ENCODE measurements at places on chromosomes 12 and 14.

DNA sequence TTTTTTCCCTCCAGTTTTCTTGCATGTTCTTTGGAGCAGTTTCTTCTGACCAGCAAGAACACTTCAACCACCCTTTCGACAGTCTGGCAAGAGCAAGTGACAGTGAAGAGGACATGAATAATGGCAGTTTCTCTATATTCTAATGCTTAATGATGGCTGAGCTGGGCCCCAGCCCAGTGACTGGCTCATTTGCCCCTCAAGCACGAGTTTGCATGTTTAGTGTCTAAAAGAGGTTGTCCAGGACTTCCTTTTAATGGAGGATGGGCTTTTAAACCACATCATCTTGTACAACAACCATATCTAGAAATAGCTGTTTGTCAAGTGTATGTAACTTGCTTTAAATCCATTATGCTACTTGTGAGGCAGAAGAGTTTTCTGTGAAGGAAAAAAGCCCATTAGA is 28.4 kb downstream of the RAD9B start:
- DNase-seq: no peak

- no peak for DNase-seq
Observed at GRCh38 chr12:47735649-47736048, 10.4 kb upstream of the ENDOU start.

- no peak for DNase-seq
Observed at GRCh38 chr12:5034603-5035002, 9.1 kb upstream of the KCNA5 start.

- DNase-seq: peak; percentile 79
Observed at GRCh38 chr12:122062832-122063693, 15.5 kb upstream of the MLXIP start.

- no peak for DNase-seq
Observed at GRCh38 chr12:124487834-124488165, 79.6 kb downstream of the NCOR2 start.

DNA sequence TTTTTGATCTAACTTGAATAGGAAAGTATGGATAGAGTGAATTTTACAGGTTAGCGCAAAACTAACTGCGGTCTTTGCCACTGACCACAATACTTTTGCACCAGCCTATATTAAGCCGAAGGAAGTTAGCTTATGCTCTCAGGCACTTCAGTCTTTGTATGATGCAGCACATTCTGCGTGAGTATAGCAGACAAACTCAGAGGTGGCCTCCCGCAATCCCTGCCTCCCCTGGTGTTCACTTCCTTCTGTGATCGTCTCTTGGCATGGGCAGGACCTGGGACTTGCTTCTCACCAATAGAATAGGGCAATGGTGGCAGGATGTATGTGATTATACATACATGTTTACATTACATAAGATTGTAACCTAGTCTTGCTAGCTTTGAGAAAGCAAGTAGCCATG is 10.3 kb upstream of the SLC6A13 start:
- DNase-seq: no peak

DNA sequence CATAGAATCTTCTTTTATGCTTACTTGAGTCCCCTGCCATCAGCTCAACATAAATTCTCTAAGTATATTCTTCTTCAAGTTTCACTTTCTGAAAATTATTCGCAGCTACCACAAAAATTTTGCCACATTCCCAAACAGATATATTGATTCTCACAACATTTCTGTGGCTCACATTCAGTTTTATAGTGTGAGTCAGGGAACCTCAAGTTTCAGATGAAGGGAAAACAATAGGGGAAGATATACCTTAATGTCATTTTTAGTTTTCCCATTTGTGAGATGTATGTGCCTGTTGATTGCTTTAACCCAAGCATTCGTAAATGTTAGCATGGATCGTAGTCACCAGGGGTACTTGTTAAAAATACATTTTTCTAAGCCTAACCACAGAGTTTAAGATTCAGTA is 465.8 kb downstream of the CCER1 start:
- DNase-seq: no peak

- no peak for DNase-seq
Observed at GRCh38 chr12:93115198-93115601, 186.1 kb upstream of the EEA1 start.

GRCh38 chr12:131711551-131712205 is 788 bp downstream of the SFSWAP start:
- DNase-seq: no peak

DNA sequence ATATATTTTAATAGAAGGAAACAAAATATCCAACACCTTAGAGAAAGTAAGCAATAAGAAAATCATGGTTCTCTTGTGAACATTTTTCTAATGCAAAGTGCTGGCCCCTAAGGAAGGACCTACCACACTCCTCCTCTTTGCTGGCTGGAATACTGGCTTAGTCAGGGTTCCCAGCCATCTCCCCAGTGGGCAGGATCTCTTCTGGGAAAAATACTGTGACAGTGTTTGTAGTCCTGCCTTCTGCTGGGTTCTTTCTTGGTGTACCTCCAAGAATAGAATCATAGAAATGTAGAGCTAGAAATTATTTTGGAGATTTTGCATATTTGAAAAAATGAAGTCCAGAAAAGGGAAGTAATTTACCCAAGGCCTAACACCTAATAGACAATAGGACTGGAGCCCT is 31.9 kb downstream of the KCNMB4 start:
- no peak for DNase-seq

DNA sequence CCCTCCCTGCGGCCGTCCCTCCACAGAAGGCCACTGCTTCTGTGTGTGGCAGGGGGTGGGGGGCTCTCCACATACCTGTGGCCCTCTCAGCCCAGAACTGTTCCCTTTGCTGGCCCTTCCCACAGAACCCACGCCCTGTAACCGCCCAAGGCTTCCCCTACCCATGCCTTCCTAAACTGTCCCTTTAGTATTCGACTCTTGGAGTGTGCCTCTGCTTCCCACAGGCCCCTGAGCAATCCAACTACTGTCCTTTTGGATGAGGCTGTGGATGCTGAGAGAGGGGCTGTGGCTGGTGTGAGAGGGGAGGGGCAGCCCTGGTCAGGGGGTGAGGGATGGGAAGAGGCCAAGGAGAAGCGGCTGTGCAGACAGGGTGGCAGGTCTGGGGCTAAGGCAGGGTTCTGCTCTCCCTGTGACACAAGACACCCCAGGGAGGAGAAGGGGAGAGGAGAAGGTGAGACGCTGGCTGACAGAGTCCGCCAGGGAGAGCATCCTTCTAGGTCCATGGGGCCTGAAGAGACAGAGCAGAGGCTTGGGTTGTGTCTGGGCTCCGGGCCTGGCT is 46.0 kb downstream of the DLK1 start:
- DNase-seq: no peak

GRCh38 chr12:52318241-52318990 is 2.8 kb downstream of the KRT83 start:
- DNase-seq: no peak

All from spinal cord (tissue), 10 donors.